ENCODE measurements at places on chromosomes 5 and 9.

DNA sequence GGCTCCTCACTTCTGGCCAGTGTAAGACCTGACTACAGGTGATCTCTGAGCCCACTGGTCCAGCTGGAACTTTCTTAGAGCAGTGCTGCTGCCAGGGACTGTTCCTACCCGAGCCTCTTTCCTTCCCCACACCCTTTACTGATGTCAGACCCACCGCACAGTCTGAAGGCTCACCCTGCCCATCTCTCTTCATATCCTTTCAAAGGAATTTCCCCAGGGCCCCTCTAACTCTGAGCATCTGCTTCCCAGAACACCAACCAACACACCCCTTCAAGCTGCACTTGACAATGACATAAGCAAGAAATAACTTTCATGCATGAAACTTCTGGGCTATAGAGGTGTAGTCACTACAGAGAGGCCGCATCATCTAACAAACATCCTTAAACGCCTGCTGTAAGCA lies 119.6 kb downstream of the GABBR2 start:
- no peak for DNase-seq

- DNase-seq = no peak
These were observed 709 bp upstream of the GAPT start for GRCh38 chr5:58490402-58491050.

GRCh38 chr5:115661101-115661500 lies 35.3 kb upstream of the TMED7 start:
- DNase-seq = no peak

GRCh38 chr5:59800347-59800893 lies 93.1 kb downstream of the PDE4D start:
- no peak for DNase-seq

DNA sequence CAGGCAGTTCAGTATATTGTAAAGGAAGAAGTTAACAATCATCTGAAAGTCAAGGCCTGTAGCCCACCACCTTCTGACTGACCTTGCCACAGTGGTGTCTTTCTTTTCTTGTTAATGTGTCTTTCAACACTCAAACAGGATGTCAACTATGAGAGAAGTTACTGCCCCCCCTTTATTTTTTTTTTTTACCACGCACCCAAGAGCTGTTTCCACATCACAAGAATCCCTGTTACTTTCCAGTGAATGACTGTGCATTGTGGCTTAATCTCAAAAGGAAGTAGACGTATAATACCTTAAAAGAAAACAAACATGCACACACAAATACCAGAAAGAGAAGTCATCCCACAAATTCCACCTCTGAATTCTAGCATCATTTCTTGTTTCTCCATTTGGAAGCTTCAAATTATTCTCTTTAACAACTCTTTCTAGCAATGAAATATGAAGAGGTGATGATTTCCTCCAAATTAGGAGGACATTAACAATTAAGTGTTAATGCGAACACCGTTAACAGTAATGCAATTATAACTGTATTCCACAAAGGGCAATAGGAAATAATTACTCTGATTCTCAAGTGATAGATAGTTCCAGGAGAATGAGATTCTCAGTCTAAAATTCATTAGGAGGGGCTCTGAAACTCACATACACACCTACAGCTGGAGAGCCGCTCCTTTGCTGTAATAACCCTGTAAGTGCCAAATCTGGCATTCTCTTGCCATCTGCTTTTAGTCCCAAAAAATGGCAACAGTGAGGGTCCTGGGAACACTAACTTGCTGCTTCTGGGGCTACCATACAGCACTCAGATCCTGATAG lies 201.0 kb downstream of the EFNA5 start:
- DNase-seq = no peak

- no peak for DNase-seq
These were observed 546.3 kb downstream of the MAT2B start for GRCh38 chr5:164051745-164052144.

- no peak for DNase-seq
These were observed 52.9 kb upstream of the EXOC3 start for GRCh38 chr5:389891-390622.

DNA sequence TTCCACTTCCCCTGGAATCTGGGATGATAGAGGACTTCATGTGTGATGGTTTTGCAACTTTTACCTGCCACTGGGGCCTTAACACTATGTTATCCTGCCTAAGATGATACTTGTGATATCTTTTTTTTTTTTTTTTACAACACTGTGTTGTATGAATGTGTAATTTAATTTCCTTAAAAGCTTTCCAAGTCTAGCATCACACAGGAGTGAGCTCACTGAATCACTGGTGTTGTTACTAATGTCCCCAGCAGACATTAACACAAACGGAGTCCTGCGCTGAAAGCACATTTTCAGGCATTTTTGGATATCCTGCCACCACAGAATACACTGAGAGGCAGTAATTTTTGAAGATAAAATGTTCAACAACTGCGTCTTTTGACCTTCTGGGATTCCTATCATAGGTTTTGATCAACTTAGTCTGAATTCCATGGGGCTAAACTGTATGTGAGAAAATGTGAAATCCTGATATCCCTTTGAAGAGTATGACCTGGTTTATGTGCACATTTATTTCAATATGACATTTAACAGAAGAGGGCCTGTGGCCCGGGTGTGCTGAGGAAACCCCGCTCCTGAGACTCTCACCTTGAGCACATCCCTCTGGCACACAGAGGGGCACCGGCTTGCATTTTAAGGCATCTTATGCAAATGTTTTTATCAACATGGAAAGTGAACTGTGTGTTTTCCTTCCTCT lies 118.0 kb downstream of the FSTL4 start:
- no peak for DNase-seq

GRCh38 chr5:138979684-138980280 lies 104.6 kb upstream of the LRRTM2 start:
- no peak for DNase-seq

GRCh38 chr5:157088342-157088990 lies 20.4 kb downstream of the HAVCR2 start:
- DNase-seq = no peak

GRCh38 chr9:105121861-105122430 lies 122.5 kb upstream of the SLC44A1 start:
- DNase-seq = no peak

- DNase-seq = no peak
These were observed 75.0 kb downstream of the TLE1 start for GRCh38 chr9:81614335-81614734.

DNA sequence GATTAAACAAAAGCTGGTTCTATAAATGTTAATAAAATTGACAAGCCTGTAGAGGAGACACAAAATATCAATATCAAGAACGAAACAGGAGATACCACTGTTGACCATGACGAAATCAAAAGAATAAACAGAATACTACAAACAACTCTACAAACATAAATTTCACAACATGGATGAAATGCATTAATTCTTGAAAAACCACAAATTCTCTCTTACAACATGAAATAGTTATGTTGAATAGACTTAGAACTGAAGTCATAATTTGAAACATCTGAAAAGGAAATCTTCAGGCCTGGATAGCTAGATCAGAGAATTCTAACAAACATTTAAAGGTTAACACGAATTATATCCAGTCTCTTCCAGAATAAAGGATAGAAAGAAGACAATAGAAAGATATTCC lies 6.9 kb upstream of the SPATA31C1 start:
- no peak for DNase-seq

DNA sequence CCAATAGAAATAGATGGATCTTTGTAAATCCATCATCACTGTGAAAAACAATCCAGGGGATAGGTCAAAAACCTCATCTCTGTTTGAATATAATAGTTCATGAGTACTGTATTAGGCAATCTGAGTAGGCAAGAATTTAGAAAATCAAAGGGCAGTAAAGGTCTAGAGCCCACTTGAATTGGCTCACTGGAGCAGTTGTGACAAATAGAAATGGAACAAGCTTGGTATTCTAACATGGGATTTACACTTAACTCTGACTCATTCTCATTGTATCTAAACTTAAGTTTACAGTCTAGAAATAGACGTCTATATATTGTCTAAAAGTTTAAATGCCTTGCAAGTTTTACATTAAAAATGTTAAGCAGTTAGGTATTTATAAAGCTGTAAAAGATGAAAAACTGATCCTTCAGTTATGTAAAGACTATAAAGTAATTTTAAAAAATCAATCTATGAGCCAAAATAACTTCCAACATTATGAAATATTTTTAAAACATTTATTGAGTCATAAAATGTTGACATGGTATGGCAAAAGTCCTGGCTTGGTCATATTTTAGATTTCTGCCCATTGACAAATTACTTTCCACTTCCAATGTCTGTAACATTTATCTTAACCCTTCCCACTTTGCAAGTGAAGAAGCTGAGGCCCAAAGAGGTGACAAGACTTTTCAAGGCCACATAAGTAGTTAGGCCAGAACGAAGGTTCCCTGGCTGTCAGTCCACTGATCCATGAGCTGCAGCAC lies 203.7 kb upstream of the NREP start:
- no peak for DNase-seq

GRCh38 chr9:88872192-88872946 lies 118.9 kb upstream of the S1PR3 start:
- no peak for DNase-seq

DNA sequence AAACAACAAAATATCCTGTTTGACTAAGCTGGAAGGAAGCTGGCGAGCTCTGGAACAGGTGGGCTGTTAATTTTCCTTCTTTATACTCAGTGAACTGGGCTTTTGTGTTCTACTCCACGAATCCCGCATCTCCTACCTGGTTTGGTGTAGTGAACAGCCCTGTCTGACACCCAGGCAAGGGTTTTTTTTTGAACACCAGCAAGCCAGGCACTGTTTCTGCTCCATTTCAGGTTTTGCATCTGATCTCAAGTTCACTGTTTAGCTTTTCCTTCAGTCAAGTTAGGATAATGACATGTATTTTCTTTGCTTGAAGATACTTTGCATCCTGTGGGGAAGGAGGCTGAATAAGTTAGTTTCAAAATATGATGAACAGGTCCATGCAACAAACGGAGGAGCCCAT lies 204.5 kb downstream of the SEMA6A start:
- no peak for DNase-seq

DNA sequence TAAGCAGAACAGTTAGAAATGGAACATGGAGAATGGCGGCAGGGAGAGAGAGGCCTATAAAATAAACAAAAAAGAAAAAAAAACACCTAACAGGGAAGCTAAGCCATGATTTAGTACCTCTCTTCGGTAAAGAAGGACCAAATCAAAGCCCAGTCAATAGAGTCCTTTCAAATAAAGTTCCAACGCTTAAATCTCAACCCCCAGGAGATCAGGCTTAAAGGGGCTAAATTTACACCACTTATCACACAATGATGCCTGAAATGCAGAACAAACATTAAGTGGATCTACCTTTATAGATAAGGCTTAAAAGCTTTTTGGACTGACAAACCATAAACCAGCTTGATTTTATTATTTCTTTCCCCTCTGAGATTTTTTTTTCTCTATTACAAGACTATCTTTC lies 66.3 kb downstream of the PRELID2 start:
- DNase-seq = no peak

DNA sequence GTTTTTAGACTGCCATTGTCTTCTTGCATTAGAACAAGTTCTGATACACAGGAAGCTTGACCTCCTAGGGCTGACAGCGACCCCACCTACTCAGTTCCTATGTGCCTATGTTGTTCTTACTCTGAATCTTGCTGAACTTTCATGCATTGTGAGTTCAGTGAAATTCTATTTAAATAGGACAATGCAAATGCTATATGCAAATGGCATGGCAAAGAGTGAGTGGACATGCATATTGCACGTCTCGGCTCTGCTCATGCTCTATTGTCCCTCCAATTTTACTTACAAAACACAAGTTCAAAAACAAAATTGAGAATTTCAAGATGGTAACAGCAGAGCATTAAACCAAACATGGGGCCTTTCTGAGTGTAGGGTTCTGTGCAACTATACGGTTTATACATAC lies 5.3 kb upstream of the DCP2 start:
- DNase-seq = no peak

DNA sequence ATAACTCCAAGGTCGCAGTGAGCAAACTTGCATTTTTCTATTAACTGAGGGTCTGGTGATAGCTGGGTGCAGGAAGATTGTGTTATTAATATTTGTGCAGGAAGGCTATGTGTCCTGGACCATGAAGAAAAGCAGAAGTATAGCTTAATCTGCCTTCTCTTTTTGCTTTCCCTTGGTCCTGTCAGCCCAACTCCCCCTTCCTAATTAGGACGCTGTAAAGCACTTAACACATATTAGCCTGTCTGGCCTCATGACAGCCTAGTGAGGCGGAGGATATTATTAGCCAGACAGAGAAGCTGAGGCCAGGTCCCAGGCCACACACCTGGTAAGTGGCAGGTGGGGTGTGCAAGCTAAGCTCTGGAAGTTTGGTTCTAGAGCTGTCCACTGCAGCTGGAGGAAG lies 29.5 kb downstream of the SLC46A2 start:
- no peak for DNase-seq

- DNase-seq = no peak
These were observed 6.6 kb downstream of the C5orf52 start for GRCh38 chr5:157677931-157678330.

GRCh38 chr5:126519637-126520592 lies 75.1 kb downstream of the ALDH7A1 start:
- DNase-seq = no peak

DNA sequence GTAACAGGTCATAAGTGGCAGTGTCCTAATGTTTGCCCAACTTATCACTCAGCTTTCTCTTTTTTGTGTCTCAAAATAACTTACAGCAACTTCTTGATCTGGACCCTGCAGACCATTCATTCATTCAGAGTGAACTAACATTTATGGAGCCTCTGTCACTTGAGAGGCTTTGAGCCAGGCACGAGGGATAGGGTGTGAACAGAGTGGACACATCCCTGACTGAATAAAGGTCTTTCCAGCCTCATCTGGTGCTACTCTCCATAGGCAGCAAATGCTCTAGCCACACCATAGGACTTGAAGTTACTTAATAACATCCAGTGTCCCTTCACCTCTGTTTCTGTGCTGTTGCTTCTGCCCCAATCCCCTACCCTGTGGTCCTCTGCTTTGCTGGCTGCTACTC lies 212.1 kb upstream of the FBN2 start:
- no peak for DNase-seq

GRCh38 chr5:172820046-172820767 lies 13.8 kb upstream of the ERGIC1 start:
- no peak for DNase-seq

DNA sequence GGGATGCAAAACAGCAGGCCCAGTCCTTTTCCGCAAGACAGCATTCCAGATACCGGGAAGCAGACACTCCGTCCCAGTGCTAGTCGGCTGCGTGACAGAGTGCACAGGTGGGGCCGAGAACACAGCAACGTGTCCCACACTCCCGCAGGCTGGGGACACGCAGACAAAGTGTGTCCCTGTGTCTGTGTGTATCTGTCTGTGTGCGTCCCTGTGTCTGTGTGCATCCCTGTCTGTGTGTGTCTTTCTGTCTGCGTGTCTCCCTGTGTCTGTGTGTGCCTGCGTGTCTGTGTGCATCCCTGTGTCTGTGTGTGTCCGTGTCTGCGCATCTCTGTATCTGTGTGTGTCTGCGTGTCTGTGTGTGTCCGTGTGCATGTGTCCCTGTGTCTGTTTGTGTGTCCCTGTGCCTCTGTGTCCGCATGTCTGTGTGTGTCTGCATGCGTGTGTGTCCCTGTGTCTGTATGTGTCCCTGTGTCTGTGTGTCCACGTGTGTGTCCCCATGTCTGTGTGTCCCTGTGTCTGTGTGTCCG lies 137.0 kb downstream of the MRPL36 start:
- DNase-seq = no peak

Measured in stimulated activated CD8-positive, alpha-beta memory T cell treated with anti-CD3 and anti-CD28 coated beads, Interleukin-4, amount 100 ng/mL, for 1 hour (primary cell).